Skeletal muscle cell (primary cell): ENCODE measurements at places on chromosomes 12 and 14.

- DNase-seq: peak; percentile 42
Observed at GRCh38 chr12:21710958-21711775, 53.5 kb upstream of the LDHB start.

- DNase-seq: no peak
Observed at GRCh38 chr12:130104571-130105106, 57.6 kb upstream of the FZD10 start.

- DNase-seq: no peak
Observed at GRCh38 chr12:28954333-28954732, 194.7 kb upstream of the FAR2 start.

- DNase-seq: no peak
Observed at GRCh38 chr12:40668099-40668529, 24.1 kb upstream of the CNTN1 start.

- DNase-seq: no peak
Observed at GRCh38 chr14:36746872-36747271, 85.2 kb downstream of the PAX9 start.

DNA sequence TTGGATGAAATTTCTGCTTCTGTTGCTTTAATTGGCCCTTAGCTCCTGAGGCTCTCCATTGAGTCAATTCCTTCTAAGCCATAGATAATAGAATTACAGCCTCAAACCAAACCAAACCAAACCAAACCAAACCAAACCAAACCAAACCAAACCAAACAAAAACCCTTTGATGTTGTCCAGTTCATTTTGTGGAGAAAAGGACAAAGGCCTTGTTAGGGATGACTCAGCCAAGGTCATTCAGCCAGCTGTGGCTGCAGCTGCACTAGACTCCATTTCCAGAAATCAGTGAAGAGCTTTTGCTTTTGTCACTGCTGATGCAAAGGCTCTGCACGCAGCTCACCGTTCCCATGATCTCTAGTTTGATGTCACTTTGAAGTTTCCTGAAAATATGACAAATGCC, 82.2 kb upstream of the RMST start:
- DNase-seq: no peak

- no peak for DNase-seq
Observed at GRCh38 chr14:70714055-70714550, 72.4 kb downstream of the TTC9 start.

DNA sequence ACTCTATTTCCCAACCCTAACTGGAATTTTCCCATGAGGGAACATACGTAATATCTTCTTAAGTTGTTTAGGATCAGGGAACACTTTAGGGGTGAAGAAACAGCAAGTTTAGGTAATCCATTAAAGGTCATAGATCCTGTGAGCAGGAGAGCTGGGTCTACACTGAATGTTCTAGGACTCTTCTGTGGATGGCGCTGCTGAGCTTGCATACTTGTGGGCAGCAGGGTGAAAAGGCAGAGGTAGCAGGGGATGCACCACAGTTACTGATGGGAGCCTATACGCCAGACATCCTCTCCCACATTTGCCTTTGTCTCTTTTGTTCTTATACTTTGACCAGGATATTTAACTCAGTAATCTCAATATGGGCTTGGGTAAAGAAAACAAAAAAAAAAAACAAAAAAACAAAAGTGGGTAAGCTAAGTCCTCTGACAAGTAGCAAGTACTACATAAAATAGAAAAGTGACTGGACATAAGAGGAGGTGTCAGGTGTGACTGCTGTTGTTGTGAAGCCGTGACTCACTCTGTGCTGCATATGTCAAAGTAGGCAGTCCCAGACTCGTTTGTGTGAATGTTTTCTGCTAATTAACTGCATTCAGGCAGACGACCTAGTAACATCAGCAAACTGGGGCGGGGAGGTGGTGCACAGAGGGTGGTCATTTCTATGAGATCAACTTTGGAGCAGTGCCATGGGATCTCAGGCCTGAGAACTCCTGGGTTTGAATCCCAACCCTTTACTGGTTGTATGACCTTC, 31.6 kb downstream of the NEUROD4 start:
- DNase-seq: no peak

- DNase-seq: no peak
Observed at GRCh38 chr12:3667485-3667884, 85.4 kb downstream of the CRACR2A start.

- no peak for DNase-seq
Observed at GRCh38 chr12:6476489-6476888, 6.0 kb upstream of the VAMP1 start.

DNA sequence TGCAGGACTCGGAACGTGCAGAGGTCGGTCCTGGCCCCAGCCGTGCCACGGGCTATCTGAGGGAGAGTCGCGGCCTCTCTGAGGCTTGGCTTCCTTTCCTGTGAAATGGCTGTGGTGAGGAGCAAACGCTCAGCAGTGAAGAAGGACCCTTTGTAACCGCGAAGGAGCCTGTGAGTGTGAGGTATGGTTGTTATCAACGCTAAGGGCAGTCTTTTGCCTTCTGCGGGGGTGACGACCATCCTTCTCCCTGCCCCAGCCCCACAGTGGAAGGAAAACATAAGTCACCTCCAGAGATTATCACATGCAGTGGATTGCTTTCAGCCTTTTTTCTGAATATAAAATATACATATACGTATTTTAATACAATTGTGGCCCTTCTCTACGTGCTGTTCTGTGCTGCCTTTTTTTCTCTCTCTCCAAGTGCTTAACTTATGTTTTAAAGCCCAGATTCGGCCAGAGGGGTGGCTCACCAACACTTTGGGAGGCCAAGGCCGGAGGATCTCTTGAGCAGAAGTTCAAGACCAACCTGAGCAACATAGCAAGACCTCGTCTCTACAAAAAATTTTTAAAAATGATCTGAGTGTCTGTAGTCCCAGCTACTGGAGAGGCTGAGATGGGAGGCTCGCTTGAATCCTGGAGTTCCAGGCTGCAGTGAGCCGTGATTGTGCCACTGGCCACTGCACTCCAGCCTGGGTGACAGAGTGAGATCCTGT, 17.4 kb downstream of the TAMALIN start:
- DNase-seq: no peak

GRCh38 chr14:79698298-79698711, 513.0 kb downstream of the DIO2 start:
- no peak for DNase-seq

GRCh38 chr14:94138251-94138650, 8.8 kb upstream of the IFI27L2 start:
- DNase-seq: no peak

DNA sequence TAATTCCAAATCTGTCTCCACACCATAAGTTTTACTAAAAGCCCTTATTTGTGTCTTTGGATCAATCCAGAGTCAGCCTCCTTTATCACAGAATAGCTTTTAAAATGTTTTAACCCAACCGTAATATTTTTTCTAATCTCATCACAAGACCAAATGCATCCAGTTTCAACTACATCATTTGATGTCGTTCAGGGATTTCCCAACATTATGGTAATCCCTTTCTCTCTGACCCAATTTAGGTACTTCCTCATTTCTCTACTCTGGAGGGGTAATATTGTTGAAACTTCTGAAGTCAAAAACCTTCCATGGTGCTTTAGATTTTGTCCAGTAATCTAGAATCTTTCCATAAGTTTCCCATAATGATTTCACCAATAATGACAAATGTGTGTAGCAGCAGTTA, 596.8 kb downstream of the SOX5 start:
- no peak for DNase-seq

DNA sequence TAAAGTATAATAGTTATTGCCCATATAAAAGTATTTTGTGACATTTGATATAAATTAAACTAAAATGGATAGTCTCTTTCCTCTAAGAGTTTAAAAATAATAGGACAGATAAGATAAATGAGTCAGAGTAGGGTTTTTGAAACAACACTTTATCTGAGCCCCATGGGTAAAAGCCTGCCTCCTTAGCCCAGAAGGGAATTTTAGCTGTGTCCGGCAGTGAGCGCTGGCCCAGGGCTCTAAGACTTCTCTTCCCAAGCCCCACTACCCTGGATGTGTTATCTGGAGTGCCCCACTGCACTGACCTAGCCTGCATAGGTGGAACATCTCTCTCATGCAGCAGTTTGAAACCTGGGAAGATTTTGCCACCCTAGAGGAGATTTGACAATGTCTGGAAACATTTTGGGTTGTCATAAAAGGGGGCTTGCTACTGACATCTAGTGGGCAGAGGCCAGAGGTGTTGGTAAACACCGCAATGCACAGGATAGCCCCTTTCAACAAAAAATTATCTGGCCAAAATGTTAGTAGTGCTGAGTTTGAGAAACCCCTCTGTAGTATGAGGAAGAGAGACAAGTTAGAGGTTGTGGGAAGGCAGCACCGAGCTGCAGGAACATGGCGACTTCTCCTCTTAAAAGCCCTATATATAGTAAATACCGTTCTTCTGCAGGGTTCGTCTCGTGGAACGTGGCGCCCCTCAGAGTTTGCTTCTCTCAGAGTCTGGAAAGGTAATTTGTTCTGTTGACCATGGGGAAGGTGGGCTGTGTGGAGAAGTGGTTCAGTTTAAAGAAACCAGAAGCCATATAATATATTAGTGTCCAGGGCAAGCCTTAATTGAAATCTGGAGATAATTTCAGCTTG, 29.3 kb upstream of the ATF1 start:
- no peak for DNase-seq

DNA sequence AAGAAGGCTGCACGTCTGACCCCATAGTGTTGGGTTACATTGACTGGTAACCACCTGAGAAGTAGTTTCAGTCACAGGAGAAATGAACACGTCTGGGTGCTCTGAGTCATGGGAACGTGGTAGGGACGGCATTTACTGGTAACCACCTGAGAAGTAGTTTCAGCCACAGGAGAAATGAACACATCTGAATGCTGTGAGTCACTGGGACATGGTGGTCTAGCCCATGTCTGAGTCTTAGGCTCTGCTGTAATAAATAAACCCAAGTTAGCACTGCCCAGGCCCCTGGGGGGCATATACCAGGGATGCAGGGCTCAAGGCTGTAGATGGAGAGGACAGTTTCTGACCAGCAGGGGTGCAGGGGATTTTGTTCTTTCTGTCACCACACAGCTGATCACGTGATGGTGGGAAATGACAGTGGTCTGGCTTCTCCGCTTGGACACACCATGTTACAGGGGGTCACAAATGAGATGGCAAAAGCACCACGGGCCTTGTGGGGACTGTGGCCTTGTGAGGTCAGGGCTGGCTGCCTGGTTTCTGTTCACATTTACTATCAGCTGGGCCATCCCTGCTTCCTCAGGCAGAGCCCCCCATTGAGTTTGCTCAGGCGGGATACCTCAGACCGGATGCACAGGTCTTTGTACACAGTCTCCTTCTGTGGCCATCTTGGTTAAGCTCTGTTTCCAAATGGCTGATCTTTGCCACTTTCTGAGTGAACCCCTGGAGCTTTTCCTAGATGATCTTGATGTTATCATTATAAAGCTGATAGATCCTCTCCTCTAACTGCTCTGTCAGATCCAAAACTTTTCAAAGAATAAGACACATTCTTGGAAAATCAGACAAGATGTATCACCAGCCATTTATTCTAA, 9.8 kb upstream of the C12orf42 start:
- no peak for DNase-seq

- DNase-seq: no peak
Observed at GRCh38 chr14:38611928-38612327, 356.0 kb upstream of the CLEC14A start.

DNA sequence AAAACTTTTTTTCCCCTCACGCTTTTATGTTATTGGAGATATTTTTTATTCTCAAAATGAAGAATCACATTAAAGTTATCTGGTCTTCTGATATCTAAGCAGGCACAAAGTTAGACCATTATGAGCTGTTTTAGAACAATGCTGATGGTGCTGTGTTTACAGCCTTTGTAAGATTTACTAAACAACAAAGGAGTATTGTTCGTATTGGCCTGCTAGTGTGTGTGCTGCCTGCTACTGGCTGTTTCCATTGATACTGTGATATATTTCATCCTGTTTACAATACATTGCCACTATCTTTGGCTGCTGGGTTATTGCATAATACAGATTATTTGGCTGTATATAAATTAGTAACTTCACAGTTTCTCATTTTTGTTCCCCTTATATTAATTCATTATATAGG, 220.8 kb downstream of the ITPR2 start:
- DNase-seq: no peak
